ENCODE measurements at places on chromosomes 4 and X.

- peak; percentile 28 for DNase-seq
Measured at GRCh38 chr4:189202182-189202868, 738.3 kb upstream of the FRG1 start.

DNA sequence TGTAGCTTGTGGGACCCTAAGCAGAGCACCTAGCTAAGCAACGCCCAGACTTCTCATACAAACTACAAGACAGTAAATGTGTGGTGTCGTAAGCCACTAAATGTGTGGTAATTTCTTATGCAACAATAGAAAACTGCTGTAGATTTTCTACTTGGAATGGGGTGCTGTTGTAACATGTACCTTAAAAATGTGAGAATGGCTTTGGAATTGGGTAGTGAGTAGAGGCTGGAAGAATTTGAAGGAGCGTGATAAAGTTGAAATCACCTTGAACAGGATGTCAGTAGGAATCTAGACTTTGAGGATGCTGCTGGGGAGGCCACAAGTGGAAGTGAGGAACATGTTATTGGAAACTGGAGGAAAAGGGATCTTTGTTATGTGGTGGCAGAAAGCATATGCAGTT lies 43.2 kb upstream of the FUNDC1 start:
- DNase-seq, result no peak

DNA sequence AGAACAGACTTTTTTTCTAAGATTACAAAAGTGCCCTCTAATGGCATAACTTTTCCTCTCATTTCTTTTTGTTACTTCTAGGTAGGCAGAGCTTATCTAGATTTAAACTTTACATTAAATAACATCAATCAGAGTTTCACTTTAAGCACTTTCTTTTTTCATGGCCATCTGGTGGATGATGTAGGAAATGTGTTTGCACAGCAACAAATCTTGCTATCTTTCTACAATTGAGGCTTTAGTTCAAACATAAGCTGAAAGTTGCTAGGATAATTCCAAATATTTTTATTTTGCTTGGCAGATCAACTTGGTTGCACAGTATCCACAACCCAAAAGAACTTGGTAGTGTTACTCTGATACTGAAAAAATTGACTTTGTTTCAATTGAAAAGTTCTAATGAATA lies 22.0 kb downstream of the NDNF start:
- no peak for DNase-seq

DNA sequence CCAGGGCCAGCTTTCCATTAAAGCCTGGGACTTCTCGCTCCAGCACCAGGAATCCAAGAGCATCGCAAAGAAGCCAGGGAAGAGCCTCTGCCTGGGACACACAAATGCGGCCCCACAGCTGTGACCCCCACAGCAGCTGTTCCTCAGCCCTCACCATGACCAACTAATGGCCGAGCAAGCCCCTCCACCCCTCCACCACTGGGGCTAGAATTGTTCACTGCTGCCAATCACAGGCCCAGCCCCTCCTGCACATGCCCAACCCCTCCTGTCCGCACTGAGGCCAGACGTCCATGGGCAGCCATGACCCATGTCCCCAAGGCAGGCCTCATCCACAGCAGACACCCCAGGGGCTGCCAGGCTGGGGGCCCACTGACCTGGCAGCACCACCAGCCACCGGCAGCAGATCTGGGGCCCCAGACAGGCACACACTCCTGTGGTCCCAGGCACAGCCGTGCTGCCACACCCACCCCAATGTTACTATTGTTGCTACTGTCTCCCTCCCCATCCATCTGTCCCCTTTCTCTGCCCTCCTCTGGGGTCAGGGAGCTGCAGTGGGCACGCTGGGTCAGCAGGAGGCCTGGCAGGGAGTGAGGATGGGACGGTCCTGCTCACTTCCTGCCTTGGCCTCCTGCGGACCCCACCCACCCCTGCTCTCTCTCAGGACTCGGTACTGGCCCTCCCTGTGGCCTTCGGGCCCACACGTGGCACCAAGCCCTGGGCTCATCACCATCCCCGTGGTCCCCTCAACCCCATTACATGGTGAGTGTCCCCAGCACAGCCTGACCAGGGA lies 56.0 kb downstream of the ZFYVE28 start:
- DNase-seq, result no peak

- DNase-seq, result no peak
Measured at GRCh38 chr4:79865201-79865597, 207.8 kb downstream of the ANTXR2 start.

- DNase-seq, result no peak
Measured at GRCh38 chr4:38189445-38189844, 229.2 kb downstream of the PTTG2 start.

DNA sequence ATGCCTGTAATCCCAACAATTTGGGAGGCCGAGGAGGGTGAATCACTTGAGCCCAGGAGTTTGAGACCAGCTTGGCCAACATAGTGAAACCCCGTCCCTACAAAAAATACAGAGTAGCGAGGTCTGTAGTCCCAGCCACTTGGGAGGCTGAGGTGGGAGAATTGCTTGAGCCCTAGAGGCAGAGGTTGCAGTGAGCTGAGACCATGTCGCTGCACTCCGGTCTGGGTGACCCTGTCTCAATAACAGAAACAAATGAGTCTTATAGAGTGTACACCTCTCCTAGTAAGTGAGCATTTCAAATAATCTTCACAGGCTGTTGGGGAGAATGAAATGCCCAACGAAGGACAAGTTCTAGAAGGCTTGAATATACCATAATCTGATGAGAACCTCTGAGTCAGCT lies 5.5 kb downstream of the UCHL1 start:
- no peak for DNase-seq

GRCh38 chr4:74391890-74392475 lies 27.0 kb downstream of the EREG start:
- no peak for DNase-seq

DNA sequence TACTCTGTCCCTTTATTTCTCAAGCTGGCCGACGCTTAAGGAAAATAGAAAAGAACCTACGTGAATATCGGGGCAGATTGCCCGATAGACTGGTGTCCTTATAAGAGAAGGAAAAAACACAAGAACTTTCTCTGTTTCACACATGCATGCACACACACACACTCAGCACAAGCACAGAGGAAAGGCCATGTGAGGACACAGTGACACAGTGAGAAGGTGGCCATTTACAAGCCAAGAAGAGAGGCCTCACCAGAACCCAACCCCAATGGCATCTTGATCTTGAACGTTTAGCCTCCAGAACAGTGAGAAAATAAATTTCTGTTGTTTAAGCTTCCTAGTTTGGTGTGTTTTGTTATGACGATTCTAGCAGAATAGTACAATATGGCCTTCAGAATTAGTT lies 37.0 kb downstream of the SPRY1 start:
- DNase-seq, result no peak

DNA sequence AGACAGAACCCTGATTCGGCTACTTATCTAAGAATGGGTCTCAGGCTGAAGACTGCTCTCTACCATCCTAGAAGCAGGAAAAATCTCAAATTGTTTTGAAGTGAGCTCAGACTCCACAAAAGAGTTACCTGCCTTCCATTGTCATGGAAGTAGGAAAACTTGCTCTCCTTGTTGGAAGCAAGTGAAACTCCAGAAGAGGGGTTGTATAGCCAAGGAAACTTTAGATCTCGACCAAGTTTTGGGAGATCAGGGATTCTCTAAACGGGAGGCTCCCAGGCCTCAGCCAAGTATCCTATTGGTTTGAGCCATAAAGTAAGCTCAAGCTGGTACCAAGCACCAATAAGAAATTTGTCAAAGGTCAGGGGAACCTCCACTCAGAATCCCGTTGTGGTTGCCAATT lies 9.2 kb upstream of the FHDC1 start:
- no peak for DNase-seq
